CD4-positive, alpha-beta T cell treated with Interleukin-6 at 100 ng/mL for 8 hours (primary cell): ENCODE measurements at places on chromosomes 12 and 14.
A peak's percentile ranks its signal among the peaks of the same experiment; 100 is the strongest.

DNA sequence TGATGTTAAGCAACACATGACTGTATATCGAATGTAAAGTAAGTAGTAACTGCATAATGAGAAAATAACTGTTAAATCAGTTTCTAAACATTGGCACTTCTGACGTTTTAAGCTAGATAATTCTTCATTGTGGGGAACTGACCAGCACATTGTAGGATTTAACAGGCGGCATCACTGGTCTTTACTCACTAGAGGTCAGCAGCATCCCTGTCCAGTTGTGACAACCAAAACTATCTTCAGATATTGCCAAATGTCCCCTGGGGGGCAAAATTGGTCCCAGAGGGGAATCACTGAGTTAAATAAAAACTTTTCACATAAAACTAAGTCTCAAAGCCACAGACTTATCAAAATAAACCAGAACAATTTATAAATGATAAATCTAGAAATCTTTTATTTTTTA, 65.3 kb downstream of the BLTP3B start:
- DNase-seq: no peak

DNA sequence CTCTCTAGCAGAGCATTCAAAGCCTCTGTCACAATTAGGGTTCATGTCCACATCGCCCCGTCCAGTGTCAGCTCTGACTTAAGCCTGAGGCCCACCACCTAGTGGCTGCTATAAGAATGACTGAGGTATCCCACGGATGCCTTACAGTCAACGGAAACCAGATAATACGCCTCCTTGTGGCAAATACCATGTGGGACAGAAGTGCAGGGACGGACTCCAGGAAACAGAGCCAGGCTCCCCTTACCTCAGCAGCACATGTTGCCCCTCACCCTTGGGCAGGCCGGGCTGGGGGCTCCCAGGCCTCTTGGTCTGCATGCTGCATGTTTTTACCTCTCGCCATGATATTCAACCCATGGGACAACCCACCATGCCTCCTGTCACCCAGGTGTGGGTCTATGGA, 86.3 kb downstream of the VWF start:
- DNase-seq: peak; percentile 17

DNA sequence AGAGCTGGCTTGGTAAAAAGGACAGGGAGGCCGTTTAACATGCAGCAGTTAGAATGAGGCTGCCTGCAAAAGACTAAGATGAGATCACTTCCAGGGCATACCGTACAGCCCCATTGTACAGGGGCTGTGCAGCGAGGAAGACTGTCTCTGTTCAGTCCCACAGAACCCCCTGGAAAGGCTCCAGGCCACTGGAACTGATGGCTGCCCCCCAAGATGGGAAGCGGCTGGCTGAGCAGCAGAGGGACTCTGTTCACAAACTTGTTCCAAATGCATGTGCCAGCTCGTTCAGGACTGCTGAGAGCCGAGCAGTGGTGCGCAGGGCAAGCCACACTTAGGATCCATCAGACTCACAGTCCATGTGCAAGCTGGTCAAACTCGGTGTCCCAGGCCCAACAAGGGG, 82.9 kb downstream of the CHGA start:
- no peak for DNase-seq

DNA sequence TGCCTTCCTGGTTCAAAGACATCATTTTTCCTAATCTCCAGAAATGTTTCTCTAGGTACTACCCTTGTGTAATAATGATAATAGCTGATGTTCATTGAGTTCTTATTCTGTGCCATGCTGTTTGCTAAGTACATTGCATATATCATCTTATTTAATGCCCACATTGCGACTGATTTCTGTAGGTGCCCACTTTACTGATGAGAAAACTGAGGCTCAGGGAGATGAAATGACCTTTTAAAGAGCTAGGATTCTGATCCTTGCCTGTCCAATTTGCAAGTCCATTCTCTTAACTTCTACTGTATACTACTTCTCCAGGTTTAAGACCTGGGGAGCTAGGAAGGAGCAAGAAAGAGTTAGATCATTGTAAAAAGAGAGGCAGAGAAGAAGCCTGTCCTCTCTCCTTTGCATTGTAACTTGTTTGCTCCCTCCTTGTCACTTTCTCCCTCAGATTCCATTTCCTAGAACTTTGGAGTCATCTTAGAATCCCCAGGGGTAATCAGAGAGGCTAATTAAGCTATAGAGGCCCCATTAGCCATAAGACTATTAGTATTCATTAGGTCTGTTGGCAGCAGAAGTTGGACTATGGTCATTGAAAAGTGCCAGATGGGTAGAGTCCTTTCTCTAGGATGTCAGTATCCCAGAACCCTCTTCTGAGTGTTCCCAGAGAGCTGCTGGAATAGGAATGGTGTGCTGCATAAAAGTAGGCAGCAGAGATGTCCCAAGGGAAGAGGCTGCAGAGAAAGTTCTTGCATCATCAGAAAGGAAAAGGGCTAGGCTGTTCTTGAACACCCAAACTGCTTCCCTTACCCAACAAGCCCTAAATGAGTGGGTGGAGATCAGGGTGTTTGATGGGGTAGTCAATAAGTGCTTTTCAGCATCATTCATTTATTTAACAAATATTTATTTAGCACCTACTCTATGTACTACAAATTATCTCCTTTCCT, 3.1 kb downstream of the DGKA start:
- no peak for DNase-seq

- no peak for DNase-seq
These were observed 10.9 kb upstream of the TAC3 start for GRCh38 chr12:57027011-57027804.

DNA sequence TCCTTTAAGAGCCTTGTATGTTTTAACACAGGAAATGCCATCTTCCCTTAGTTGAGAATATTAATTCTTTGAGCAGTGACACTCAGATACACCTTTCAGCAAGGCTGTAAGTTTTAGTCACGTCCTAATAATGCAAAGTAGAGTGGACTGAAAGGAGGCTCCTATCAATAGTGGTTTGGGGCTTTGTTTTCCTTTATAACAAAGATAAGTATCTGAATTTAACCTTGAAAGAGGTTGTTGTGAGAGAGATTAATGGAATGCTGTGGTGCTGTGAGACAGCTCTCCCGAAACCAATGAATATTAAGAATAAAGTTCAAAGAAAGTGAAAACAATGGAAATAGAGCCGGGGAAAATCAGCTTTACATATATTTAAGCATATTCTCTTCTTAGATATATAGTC, 259.6 kb downstream of the ERC1 start:
- no peak for DNase-seq

DNA sequence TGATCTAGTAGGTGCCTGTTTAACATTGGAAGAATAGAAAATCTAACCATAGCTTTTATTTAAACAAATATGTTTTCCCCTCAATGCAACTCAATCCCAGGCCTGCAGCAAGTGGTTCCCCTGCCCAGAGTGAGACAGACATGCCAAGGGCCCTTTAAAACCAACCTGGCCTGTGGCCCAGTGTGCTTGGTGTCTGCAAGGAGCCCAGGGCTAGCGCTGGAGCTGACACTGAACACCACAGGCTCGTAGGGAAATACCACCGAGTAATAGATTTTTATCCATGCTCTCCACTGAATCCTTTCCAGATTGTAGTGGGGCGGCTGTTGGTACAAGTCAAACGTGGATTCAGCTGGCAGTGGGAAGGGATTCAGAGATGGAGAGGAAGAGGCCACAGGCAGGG, 95.6 kb upstream of the NRXN3 start:
- no peak for DNase-seq

GRCh38 chr14:78282437-78282836, 112.3 kb downstream of the NRXN3 start:
- DNase-seq: no peak

DNA sequence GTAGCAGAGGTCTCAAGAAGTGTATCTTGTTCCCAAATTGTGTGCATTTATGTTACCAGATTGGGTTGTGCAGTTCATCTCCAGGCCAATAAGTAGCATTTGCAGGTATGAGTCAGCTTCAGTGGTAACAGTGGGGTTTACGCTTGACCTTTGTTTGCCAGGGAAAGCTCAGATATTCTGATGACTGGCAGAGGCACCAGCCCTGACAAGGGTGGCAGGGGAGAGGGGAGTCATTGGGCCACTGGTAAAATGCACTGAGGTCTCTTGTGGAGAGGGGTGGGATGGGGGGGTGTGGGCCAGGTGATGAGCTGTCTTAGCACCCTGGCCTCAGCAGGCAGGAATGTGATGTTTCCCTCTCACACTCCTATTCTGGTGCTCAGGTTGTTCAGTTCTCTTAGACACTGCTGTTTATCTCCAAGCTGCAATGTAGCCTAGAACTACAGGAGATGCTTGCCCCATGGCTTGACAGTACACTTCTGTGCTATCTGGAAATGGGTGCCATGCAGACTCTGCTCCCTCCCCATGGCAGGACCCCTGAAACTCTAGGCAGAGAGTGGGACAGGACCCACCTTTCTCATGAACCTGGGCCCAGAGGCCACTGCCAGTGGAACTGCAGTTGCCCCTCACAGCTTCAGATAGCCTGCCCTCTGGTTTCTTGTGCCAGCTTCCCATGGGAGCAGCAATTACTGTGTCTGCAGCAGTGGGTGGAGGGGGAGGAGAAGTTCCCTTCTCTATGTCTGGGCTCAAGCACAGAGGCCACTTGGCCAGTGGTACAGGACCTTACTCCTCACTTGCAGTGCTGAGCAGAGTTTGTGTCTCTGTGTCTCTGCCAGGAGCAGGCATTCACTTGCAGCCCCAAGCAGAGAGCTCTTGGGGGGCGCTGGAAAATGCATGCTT, 31.9 kb downstream of the USP15 start:
- no peak for DNase-seq

GRCh38 chr12:51951843-51952722, 584 bp downstream of the ACVR1B start:
- DNase-seq: no peak

- no peak for DNase-seq
These were observed 142.4 kb downstream of the ESRRB start for GRCh38 chr14:76518366-76518765.

- no peak for DNase-seq
These were observed 8.2 kb downstream of the CAMKK2 start for GRCh38 chr12:121288158-121288845.
